GM13976 (cell line): ENCODE measurements at places on chromosomes 1 and 21.

- peak; percentile 87 for DNase-seq
Observed at GRCh38 chr1:204446413-204447111, 34.9 kb upstream of the PPP1R15B start.

GRCh38 chr1:64886877-64887276 is 79.5 kb downstream of the JAK1 start:
- DNase-seq: no peak

- DNase-seq: no peak
Observed at GRCh38 chr1:214260561-214261205, 20.3 kb upstream of the SMYD2 start.

DNA sequence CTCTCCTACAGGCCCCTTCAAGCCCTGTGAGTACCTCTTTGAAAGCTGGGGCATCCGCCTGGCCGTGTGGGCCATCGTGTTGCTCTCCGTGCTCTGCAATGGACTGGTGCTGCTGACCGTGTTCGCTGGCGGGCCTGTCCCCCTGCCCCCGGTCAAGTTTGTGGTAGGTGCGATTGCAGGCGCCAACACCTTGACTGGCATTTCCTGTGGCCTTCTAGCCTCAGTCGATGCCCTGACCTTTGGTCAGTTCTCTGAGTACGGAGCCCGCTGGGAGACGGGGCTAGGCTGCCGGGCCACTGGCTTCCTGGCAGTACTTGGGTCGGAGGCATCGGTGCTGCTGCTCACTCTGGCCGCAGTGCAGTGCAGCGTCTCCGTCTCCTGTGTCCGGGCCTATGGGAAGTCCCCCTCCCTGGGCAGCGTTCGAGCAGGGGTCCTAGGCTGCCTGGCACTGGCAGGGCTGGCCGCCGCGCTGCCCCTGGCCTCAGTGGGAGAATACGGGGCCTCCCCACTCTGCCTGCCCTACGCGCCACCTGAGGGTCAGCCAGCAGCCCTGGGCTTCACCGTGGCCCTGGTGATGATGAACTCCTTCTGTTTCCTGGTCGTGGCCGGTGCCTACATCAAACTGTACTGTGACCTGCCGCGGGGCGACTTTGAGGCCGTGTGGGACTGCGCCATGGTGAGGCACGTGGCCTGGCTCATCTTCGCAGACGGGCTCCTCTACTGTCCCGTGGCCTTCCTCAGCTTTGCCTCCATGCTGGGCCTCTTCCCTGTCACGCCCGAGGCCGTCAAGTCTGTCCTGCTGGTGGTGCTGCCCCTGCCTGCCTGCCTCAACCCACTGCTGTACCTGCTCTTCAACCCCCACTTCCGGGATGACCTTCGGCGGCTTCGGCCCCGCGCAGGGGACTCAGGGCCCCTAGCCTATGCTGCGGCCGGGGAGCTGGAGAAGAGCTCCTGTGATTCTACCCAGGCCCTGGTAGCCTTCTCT is 23.5 kb downstream of the UBE2T start:
- no peak for DNase-seq

DNA sequence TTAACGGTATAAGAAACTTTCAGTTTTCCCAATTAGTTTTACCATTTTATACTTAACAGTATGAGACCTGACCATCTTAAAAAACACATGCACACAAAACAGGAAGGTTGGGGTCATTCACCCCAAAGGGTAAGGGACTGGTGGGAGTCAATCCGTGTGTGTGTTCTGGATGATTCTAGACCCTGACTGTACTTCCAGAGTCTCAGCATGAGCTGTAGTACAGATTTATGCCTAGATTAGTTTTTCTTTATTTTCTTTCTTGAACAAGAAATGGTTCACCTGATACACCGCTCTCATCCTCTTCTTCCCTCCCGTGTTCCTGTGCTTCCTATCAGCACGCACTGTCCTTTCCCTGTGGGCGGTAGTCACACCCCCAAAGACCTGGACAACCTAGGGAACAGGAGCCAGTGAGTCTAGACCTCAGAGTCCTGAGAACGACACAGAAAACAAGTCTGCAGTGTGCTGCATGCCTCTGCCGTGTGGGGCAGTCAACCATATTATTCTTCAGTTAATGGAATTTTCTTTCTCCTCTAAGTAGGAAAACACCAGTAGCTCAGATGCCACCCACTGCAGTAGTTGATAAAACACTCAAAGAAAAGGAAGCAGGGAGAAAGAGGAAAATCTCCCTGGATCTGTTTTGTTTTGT is 38.9 kb upstream of the MRPS6 start:
- DNase-seq: no peak

GRCh38 chr1:153849487-153850185 is 73.1 kb downstream of the GATAD2B start:
- DNase-seq: peak; percentile 64

- no peak for DNase-seq
Observed at GRCh38 chr21:22993822-22994574, 1995.8 kb downstream of the NCAM2 start.

DNA sequence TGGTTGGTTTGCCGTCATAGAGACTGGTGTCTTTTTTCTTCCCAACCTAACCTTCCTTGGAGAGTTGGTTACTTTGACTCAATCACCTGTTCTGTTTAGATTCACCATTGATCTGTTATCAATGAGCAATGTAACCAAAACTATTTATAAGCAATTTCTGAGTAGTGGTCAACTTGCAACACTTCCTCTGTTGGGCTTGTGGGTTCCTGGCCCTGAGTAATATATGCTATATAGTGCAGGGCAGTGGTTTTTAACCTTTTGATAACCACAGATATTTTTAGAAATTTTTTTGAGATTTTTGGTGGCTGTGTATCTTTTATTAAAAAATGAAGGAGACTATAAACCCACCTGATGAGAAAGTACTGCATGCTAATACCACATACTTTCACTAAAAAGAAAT is 9.4 kb upstream of the XCL1 start:
- no peak for DNase-seq

GRCh38 chr1:156439777-156440183 is 60.8 kb downstream of the MEF2D start:
- DNase-seq: no peak

DNA sequence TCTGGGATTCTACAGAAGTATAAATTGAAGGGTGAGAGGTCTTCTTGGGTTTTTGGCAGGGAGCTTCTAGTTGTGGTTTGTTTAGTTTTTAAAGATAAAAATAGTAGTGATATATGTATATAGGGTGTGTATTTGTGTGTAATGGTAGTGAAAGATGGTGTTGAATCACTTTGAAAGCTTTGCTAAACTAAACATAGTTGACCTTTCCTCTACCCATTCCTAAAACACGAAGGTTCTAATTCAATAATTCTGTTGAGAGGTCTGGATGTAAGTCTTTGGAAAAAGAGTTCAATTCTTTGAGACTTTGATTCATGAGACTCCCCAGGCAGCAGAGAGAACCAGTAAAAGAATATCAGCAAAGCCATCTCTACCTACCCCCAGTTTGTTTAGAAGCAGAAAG is 247.9 kb upstream of the DUSP10 start:
- DNase-seq: no peak

DNA sequence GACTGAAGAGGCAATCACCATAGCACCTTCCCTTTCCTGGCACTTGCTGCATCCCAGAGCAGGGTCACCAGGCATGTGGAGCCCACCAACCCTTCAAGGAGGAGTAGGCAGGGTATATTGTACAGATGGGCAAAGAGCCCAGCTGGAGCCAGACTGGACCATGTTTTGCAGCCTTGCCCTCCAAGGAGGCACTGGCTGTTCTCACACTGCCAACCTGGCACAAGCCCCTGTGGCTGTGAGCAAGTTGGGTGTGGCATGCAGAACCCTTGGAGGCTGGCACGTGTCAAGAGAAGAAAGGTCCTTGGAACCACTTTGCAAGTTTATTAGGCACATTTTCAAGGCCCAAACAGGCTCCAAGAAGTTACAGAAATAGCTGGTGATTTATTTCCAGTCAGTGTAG is 146.4 kb downstream of the FOXD2 start:
- DNase-seq: no peak

- DNase-seq: no peak
Observed at GRCh38 chr1:47814612-47815395, 182.4 kb downstream of the TRABD2B start.

GRCh38 chr1:6052543-6053205 is 7.0 kb downstream of the KCNAB2 start:
- peak; percentile 66 for DNase-seq

DNA sequence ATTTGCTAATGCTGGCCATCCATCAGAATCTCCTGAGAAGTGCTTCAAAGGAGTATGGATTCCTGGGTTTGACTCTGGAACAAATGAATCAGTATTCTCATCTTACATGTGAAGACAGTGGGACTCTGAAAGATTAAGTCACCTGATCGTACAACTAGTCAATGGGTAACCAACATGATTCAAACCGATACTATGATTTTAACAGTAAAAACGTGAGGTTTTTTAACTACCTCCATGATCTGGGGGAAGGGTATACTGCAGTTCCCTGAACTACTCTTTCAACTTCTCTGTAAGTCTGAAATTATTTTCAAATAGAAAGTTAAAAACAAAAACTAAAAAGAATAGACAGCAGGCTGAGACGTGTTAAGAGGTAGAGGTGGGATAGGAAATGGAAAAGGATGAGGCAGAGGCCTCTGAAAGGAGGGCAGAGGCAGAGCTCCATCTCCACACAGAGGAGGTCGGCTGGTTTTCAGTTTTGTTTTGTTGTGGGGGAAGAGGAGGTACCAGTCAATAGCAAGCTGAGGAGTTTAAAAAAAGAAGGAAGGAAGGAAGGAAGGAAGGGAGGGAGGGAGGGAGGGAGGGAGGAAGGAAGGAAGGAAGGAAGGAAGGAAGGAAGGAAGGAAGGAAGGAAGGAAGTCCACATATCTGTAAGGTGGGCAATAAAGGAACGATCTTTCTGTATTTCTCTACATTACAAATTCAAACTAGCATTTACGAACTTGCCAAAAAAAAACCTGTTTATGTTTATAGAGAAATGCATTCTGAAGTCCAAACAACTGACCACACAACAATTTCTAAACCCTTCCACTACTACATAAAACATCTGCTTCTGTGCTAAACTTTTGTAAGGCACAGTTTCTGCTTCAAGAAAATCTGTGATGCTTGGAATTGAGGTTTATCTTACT is 213.1 kb downstream of the RERE start:
- DNase-seq: peak; percentile 57

DNA sequence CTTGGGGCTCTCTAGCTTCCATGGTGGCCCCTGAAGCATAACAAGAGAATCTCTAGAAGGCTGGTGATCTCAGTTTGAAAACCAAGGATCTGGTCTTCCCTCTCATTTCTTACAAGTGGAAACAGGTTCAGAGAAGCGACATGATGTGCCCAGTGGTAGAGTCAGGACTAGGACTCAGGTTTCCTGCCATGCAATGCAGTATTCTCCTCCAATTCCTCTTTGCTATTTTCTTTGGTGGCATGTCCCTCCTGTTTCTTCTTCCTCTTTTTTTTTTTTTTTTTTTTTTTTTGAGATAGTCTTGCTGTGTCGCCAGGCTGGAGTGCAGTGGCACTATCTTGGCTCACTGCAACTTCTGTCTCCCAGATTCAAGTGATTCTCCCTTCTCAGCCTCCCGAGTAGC is 195.6 kb upstream of the C1orf105 start:
- DNase-seq: no peak

GRCh38 chr1:185526344-185527307 is 207.6 kb upstream of the HMCN1 start:
- peak; percentile 30 for DNase-seq

- peak; percentile 71 for DNase-seq
Observed at GRCh38 chr1:15579683-15580047, 5.2 kb downstream of the AGMAT start.

- no peak for DNase-seq
Observed at GRCh38 chr1:18734001-18734400, 103.4 kb downstream of the PAX7 start.

- no peak for DNase-seq
Observed at GRCh38 chr1:160459687-160460086, 59.3 kb downstream of the VANGL2 start.

- DNase-seq: no peak
Observed at GRCh38 chr21:17597680-17598079, 15.0 kb downstream of the BTG3 start.

DNA sequence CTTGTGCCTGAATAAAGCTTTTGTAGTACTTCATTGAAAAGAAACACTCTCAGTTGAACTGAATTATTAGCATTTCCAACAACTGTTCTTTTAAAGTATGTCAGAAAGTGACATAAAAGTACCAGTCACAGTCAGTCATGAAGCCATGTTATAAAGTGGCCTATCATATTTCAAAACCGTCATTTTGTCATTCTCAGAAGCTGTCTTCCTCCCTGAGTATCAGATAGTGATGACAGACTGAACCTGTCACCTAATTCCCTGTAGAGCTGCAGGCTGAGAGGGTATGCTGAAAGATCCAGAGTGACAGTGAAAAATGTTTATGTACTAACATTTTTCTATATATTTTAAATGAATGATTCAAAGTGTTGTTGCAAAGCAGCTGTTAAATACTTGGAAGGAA is 1121.7 kb upstream of the PRMT6 start:
- no peak for DNase-seq

- peak; percentile 61 for DNase-seq
Observed at GRCh38 chr1:203765029-203765837, at the start of gene LAX1. TSS of gene LAX1 (plus strand) at chr1:203765183. CDS start at chr1:203765566, 383 bp downstream.

- no peak for DNase-seq
Observed at GRCh38 chr1:246792603-246793002, 68.4 kb downstream of the SCCPDH start.

GRCh38 chr1:234271243-234271606 is 102.0 kb upstream of the COA6 start:
- DNase-seq: peak; percentile 79

GRCh38 chr1:57517587-57518374 is 93.9 kb upstream of the DAB1 start:
- DNase-seq: no peak

- no peak for DNase-seq
Observed at GRCh38 chr1:47842228-47842919, 154.8 kb downstream of the TRABD2B start.

DNA sequence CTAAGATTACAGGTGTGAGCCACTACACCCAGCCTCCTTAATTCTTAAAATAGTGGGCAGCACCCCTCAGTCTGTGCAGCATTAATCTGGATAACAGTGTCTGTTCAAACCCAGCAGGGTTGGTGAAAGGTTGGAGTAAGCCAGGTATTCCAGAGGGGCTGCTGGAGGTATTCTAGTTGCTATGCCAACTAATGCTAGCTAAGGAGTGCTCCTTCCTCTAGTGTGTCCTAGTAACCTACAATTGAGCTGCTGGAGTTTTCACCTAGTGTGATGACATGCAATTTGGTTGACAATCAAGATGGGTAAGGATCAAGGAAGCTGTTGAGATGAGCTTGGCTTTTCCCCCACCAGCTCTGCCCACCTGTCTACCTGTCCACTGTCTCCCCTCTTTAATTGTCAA is 100.2 kb upstream of the IPO9 start:
- DNase-seq: no peak

DNA sequence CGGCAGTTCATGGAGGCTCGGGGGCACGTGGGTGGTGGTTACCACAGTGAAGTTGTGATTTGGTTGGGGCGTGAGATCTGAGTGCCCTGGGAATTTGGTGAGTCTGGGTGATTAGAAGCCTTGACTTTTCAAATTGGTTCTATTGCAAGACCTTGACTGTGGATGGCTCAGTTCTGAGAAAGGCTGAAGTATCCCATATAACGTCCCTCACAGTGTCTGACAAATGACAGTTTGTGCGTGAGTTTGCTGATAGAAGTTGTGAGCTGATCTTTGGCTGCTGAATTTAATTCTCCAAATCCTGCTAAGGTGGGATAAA is 549 bp downstream of the MSH4 start:
- no peak for DNase-seq
